ENCODE measurements at places on chromosomes 5 and 9.

DNA sequence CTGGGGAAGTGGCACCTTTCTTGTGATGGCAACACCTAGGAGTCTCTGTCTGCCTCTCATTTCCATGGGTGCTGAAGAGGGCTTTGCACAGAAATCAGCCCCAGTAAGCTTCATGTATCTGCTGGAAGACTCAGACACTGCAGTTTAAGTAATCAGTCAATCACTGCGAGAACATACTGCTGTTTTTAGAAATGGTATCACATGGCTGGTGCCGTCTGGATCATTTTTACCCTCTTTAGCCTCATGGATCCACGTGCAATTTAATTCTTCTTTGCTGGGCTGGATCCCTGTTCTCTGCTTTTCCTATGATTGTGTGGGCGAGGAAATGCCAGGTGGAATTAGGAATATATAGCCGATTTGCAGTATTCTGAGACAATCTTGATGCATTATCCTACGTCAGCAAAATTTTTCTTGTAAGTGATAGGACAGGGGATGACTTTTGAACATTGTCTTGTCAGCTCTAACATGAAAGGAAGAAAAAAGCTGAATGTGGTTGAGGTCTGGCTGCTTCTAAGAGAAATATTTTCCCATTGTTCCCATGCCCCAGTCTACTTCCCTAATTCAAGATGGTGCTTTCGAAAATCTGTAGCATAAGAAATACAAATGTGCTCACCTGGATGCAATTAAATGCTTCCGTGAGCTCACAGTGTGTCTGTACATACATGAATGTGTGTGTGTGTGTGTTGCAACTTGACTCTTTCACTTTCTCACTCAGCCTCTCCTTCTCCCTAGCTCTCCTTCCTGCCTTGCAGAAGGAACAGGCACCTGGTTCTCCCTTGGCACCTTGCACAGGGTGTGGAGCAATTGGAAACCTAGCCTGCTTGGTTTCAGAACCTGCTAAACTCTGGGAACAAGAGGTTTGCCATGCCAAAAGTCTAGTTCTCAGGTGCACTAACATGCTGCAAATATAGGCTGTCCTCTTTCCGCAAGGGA lies 281.6 kb downstream of the NTRK2 start:
- DNase-seq: no peak

GRCh38 chr5:179568721-179569120 lies 18.4 kb downstream of the RUFY1 start:
- DNase-seq: no peak

DNA sequence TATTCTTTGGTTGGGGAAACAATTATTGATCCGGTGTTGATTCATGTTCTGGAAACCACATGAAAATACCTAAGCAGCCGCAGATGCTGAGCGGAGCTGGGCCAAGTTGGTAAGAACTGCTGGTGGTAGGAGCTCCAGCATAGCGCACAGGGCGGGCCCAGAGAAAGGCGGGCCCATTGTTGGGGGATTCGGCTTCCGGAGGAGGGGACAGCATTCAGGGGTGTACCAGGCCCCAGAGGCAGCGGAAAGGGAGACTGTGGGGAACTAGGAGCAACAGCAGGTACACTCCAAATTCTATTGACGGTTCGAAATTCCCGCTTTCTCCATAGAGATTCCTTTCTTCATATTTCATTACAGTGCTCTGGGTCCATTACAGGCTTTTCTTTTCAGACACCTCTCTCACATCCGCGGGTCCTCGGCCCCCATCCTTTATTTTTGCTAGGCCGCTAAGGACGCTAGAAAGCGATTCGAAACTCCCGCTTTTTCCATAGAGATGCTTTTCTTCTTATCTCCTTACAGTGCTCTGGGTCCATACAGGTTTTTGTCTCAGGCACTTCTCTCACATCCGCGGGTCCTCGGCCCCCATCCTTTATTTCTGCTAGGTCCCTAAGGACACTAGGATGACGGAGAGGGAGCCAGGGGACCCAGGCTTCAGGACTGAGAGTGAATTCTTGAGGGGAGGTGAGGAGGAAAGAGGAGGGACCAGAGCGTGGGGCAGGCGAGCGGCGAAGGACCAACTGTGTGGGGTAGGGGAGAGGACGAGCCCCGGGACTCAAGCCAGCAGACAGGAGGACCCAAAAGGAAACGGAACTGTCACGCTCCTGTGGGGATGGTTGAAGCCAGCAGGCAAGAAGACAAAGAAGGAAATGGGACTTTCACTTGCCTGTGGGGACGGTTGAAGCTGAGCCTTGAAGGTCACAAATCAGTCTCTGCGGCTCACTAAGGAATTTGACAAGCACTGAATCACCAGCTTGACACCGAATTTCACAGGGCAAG lies at the start of gene CCDC152:
Gene CCDC152 (plus strand): TSS at position 213 of the 996 bp plus-strand sequence. CDS start 2,304 bp downstream, outside the sequence.
- no peak for DNase-seq

GRCh38 chr9:78963911-78964310 lies 607.9 kb upstream of the TLE4 start:
- DNase-seq: no peak

- DNase-seq: no peak
Measured at GRCh38 chr9:1709347-1709746, 305.8 kb upstream of the SMARCA2 start.

GRCh38 chr5:53568871-53569270 lies 8.4 kb downstream of the NDUFS4 start:
- DNase-seq: no peak

Measured in nucleus accumbens (tissue), 56 donors.